ENCODE measurements at places on chromosomes 11 and 22.

- DNase-seq: no peak
Observed at GRCh38 chr11:91825777-91826176, 398.8 kb upstream of the FAT3 start.

DNA sequence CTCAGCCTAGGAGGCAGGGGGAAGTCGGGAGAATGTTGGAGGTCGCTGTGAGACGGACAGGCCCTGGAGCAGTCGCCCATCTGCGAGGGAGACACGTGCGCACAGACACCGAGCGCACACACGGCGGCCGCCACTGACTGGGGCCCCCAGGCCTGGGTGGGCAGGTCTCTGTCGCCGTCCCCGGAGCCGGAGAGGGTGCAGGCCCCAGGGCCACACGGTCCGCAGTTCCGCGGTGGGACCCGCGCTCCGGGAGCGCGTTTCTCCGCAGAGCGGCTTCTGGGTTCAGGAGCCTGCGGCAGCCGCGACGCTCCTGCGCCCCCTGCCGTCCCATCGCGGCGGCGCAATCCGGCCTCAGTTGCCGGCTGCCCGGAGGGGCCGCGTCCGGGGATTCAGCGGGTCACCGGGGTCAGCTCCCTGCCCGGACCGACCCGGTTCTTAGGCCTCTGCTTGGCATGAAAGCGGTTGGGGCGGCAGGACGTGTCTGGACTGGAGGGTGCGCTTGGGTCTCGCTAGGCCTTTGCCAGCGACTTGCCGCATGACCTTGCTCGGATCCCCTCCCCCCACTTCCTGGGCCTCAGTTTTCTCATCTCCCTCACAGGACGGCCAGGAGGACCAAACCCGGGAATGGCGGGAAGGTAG lies 31.2 kb downstream of the PDE2A start:
- DNase-seq: peak; percentile 75

- no peak for DNase-seq
Observed at GRCh38 chr11:84990141-84990540, 637.0 kb downstream of the DLG2 start.

DNA sequence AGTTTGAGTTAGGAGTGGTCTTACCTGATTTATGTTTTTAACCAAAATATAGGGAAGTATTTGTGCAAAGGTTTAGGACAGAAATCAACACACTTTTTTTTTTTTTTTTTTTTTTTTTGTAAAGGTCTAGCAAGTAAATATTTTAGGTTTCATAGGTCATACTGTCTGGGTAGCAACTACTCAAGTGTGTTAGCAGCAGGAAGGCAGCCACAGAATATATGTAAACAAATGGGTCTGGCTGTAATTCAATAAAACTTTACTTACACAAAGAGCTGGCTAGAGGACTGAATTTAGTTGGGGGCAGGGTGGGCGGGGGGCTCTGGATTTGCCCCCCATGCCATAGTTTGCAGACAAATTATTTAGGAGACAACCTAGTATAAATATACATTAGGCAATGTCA lies 510.4 kb downstream of the NELL1 start:
- no peak for DNase-seq

DNA sequence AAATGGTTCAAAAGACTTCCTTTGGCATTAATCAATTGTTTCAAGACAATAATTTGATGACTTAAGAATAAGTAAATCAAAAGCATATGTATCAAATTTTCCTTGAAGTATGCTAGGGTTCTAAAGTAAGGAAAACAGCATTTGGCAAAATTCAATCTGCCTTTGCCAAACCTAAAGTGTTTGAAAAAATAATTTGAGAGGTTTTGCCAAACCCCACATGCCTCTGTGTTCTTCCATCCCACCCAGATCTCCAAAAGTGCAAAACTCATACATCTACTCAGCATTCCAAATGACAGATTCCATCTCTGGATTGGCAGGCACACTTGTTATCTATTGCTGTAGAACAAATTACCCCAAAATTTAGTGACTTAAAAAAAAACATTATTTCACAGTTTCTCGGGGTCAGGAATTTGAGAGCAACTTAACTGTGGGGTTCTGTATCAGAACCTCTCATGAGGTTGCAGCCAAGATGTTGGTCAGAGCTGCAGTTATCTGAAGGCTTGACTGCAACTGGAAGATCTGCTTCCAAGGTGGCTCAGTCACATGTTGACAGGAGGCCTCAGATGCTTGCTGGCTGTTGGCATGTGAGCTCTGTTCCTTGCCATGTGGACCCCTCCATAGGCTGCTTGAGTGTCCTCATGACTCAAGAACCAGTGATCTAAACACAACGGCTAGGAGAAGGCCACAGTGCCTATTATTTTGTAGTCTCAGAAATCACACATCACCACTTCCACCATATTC lies 100.6 kb upstream of the ARHGAP42 start:
- no peak for DNase-seq

GRCh38 chr11:12211331-12212065 lies 101.1 kb downstream of the MICAL2 start:
- DNase-seq: no peak

- no peak for DNase-seq
Observed at GRCh38 chr11:120195601-120196320, 15.1 kb upstream of the OAF start.

GRCh38 chr11:102006835-102007566 lies 40.2 kb upstream of the CFAP300 start:
- no peak for DNase-seq

- DNase-seq: no peak
Observed at GRCh38 chr11:64428693-64429092, 69.7 kb downstream of the RPS6KA4 start.

- DNase-seq: no peak
Observed at GRCh38 chr22:17172029-17172833, 13.2 kb upstream of the HDHD5 start.

DNA sequence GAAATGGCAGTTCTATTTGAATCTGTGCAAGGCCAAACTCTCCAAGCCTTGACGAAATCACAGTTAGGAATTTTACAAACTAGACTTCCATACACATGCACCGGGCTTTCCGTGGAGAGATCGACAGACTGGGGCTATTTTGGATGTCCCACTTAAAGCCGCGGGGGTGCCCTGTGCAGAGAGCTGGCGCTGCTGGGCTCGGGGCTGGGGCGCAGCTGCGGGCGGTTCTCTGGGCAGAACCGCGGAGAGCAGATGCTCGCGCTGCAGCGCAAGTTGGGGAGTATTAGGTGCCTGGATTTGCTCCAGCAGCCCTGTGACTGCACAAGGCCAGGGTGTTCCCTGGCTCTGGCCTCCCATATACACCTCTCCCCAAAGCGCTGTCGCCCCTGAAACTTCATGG lies 67.2 kb downstream of the SPATA19 start:
- DNase-seq: no peak

GRCh38 chr11:102226702-102227490 lies 90.4 kb upstream of the BIRC3 start:
- no peak for DNase-seq

DNA sequence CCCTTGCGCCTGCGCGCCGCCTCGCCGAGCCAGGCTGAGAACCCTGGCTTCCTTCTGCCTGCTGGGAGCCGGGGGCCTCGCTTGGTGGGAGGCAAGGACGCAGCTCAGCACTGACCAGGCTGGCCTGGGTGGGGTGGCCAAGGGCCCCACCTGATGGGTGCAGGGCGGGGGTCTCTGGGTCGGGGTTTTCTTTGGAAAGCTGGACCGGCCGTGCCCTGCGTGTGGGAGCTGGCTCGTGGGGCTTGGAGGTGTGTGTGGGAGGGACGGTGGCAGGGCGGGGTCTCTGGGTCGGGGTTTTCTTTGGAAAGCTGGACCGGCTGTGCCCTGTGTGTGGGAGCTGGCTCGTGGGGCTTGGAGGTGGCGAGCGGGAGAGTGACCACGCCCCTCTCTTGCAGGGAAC lies 6.2 kb downstream of the GRAMD4 start:
- DNase-seq: no peak

GRCh38 chr22:31227186-31227585 lies 15.1 kb downstream of the LIMK2 start:
- no peak for DNase-seq

GRCh38 chr11:103929170-103929903 lies 107.1 kb upstream of the DDI1 start:
- peak; percentile 67 for DNase-seq

DNA sequence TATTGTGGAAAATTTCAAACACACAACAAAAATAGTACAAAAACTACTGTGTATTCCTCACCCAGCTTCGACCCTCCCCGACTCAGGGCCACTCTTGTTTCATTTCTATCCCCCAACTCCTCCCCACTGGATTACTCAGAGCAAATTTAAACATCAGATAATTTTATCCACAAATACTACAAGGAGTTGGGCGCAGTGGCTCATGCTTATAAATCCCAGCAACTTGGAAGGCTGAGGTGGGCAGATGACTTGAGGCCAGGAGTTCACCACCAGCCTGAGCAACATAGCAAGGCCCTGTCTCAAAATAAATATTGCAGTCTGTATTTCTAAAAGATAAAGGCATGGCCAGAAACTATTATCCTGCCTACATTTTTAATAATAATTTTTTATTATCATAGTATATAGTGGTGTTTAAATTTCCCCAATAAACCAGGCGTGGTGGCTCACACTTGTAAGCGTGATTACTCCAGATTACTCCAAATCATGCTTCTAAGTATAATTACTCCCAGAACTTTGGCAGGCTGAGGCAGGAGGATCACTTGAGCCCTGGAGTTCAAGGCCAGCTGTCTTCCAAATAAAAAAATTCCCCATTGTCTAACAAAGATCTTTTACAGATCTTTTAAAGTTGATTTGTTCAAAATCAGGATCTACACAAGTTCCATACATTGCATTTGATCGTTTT lies 39.8 kb downstream of the LRRC32 start:
- no peak for DNase-seq

DNA sequence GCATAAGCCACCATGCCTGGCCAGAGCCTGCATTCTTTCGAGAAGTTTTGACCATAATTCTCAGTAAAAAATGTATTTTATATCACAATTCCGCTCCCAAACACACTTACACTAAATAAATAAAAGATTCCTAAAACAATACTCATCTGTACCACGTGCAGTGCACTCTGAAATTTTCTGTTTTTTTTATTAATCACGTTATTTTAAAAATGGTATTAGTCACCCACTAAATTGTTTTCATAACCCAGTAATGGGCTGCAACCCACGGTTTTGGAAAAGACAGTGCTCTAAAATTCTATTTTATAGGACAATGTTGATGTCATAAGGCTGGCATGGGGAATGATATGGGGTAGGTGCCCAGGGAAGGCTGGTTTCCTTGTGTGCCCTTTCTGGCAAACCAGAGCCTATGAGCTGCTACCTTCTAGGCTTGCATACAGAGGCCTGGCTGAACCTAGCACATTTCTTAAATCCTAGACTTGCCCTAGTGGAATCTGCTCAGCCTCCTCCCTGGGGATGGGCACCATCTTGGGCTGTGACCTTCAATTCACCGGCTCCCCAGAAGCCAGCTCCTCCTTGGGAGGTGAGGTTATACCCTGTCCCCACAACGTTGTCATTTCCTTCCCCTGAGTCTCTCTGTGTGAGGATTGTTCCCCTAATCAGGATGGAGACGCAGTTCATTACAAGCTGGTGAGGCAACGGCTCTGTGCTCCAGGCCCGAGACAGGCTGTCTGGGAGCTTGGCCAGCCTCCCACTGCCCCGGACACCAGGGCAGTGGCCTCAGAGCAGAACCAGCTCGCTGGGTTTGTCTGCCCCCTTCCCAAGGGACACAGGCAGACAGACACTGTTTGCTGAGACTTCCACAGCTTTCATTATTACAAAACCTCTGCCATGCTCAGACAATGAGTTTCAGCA lies 116.5 kb upstream of the NAV2 start:
- no peak for DNase-seq

DNA sequence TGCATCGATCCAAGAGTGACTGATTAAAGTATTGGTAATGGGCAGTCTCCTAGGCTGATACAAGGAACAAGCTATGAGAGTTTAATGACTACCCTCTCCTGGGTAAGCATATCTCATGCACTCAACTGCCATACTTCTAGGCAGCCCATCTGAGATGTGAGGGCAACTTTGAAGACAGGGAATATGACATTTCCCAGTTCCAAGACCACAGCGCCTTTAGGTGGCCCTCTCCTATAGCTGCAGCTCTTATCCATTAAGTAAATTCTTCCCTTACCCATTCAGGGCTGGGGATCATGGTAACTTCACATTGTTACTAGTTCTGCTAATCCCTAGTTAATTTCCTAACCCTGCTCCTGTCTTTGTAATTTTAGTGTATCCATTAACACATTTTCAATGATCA lies 157.3 kb upstream of the CTSC start:
- DNase-seq: no peak

DNA sequence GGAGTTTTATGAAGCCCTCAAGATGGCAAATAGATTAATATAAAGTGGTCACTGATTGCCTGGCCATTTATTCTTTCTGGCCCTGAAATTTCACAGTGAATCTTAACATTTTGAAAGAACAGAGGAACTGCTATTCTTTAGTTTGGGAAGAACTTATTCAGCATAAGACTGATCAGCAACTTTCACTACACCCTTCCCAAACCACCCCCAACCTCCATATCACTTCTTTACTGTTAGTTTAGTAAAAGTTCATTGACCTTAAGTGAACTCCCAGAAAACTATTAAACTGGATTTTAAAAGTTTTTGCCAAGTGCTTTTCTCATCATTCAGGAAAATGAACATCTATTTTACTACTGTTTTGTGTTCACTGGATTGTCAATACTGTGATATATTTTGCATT lies 77.4 kb downstream of the NARS2 start:
- DNase-seq: no peak

DNA sequence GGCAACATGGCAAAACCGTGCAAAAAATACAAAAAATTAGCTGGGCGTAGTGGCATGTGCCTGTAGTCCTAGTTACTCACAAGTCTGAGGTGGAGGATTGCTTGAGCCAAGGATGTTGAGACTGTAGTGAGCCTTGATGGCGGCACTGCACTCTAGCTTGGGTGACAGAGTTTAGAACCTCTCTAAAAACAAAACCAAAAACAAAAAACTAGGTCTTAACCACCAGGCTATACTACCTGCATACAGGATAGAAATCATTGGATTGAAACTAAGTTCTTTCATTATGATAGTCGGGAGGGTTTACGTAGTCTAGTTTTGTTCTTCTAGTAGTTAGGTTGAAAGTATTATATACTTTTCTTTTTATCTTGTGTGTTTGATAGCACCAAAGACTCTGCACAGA lies 5.8 kb downstream of the RNF214 start:
- no peak for DNase-seq

- DNase-seq: no peak
Observed at GRCh38 chr11:46485856-46486443, 94.4 kb upstream of the CHRM4 start.

- no peak for DNase-seq
Observed at GRCh38 chr22:31921106-31921505, 23.2 kb upstream of the YWHAH start.

- DNase-seq: no peak
Observed at GRCh38 chr11:78783301-78783700, 208.6 kb upstream of the NARS2 start.
